ENCODE measurements at places on chromosomes 11 and 22.

GRCh38 chr11:43760902-43761301 lies 80.4 kb downstream of the HSD17B12 start:
- DNase-seq = no peak

DNA sequence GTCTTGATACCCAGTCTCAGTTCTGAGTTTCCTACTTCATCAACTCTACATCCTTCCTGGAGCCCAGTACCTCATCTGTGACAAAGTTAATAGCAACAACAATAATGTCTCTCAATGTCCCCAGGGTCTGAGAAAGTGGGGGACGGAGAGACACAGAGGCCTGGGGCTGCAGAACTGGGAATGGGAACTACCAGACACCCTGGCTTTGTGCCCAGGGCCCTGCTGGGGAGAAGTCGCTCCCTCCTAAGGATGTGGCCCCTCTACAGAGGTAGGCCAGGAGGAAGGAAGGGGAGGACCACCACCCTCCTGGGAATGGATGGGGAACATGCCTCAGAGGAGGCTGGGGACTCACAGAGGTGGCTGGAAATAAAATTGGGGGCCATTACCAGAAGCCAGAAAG lies 5.5 kb downstream of the PRG3 start:
- no peak for DNase-seq

DNA sequence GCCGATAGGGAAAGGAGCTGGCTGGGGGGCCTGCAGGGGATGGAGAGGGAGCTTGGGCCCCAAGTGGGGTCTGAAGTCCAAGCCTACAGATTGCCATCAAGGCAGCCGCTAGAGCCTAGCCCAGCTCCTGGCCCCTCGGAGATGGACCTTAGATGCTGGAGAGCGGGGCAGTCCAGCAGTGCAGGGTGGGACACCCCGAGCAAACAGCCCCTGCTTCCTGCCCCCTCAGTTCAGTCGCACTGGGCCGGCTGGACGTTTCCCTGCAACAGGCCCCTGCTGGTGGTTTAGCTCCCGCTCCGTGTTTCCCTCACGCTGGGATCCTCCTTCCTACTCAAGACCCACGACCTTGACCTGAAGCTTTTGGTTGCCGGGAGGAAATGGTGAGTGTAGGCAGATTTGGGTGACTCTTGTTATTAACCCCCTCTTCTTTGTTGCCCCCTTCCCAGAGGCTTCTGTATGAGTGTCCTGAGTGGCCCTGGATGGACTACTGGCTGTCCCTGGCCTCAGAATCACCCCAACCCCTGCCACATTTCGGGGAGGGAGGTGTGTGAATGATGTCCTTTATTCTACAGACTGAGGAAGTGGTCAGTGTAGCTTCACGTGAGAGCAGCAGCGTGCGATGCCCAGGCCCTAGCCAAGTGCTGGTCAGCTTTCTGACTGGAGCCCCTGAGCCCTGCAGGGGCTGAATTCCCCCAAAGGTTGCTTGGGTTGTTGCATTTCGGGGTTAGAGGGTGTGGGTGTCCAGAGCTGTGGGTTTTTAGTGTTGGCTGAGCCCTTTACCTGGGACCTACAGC lies 2.7 kb downstream of the ST3GAL4 start:
- DNase-seq = no peak

GRCh38 chr11:112771851-112772250 lies 189.4 kb upstream of the NCAM1 start:
- no peak for DNase-seq

GRCh38 chr22:28992565-28993356 lies 68.9 kb downstream of the C22orf31 start:
- no peak for DNase-seq

DNA sequence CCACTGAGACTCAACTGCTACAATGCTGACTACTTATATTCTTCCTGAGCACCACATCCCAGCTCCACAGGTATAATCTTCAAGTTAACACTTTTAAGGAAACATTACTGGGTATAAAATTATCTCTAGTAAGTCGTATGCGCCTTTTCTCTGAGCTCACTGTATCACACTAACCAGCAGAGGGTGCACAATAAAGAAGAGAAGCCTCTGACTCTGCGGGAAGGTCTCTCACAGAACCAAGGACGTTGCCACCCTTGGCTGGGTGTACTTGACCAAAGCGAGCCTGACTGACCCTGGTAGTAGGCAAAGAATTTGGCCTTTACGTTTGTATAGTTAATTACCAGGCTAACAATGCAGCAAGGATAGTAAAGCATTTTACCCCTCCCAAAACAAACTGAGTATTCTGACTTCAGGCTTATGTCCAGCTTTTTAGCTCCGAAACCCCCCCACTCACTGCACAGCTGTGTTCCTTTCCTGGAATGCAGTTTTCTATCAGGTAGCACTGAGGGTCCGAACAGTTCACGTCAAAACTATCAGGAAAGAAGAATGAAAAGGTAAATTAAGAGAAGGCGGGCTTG lies at the start of gene BTBD18:
TSS of gene BTBD18 (minus strand) at position 144 of the 578 bp plus-strand sequence. CDS start 631 bp downstream, outside the sequence.
- DNase-seq = no peak

- peak; percentile 98 for DNase-seq
Measured at GRCh38 chr22:27461470-27461869, 340.1 kb downstream of the MN1 start.

- no peak for DNase-seq
Measured at GRCh38 chr11:47863898-47864430, 15.8 kb upstream of the NUP160 start.

DNA sequence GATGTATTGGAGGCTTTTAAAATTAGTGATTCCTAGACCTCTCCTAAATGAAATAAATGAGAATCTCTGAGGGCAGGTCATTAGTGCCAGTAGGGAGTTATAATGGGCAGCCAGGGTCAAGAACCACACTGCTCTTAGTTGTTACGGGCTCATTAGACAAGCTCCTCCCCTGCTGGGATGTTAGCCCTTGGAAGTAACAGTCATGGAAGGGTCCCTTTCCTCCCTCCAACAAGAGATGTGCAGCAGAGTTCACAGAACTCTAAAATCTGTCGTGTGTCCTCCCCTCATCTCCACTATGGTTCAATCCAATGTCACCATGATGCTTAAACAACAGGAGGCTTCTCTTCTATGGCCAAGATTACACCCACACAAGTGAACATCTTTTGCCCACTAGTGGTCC lies 419.5 kb downstream of the INSC start:
- no peak for DNase-seq

- DNase-seq = no peak
Measured at GRCh38 chr11:13208921-13209320, 68.7 kb upstream of the BMAL1 start.

- no peak for DNase-seq
Measured at GRCh38 chr11:33065445-33066178, 26.2 kb downstream of the TCP11L1 start.

DNA sequence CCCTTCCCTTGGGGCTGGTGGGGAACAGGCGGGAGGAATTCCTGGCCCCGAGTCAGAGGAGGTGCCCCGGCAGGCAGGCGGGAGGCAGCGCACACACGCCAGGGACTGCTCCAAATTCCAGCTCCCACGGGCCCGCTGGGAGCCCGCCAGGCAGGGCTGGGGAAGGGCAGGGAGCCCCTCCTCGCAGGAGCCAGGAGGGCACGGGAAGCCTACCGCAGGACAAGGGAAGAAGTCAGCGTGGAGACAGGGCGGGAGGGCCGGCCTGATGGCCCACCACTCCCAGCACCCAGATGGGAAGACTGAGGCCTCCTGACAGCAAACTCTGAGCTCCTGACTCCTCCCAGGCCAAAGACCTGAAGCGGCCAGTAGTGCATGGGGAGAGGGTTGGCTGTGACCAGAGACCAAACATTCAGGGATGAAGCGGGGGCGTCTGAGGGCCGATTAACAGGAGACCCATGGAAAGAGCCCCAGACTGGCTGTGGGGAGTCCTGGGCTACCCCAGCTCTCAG lies 22.4 kb downstream of the RPL3 start:
- DNase-seq = no peak

All from GM04503 (cell line).